ENCODE measurements at places on chromosomes 6 and 20.

DNA sequence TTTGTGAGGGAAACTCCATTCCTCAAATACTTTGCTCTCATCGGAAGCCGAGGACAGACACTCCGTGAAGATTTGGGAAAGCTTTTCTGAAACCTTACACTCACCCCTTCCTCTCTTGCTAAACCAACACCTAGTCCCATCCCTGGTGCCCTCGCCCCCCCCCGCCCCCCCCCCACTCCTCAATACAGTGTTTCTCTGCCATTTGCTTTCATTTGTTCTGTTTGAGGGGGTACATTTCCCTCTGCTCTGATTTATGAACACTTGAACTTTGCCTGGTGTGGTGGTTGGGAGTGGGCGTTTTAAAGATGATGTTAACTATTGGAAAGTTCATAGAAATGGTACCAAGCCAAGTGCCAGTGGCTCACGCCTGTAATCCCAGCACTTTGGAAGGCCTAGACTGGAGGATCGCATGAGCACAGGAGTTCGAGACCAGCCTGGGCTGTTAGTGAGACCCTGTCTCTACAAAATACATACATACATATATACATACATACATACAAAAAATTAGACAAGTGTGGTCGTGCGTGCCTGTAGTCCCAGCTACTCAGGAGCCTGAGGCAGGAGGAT lies 1.1 kb downstream of the RAB32 start:
- no peak for DNase-seq

- no peak for DNase-seq
Observed at GRCh38 chr6:145051661-145052060, 683.7 kb downstream of the EPM2A start.

DNA sequence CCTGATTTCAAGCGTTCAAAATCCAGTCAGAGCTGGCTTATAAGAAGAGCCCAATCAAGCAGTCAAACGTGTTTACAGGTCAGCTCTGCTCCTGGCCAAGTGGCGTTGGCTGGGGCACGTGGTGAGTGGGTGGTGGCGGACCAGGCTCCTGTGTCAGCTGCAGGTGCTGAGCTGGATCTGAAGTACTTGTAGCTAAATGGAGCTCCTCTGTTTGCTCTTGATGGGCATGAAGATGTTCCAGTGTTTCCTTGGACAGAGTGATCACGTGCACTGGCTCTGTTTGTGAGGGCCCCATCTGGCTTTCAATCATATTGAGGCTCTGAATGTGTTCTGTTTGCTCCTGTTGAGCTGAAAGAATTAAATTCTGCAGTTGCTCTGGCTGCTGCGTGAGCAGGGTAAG lies 10.2 kb upstream of the MICAL1 start:
- no peak for DNase-seq

DNA sequence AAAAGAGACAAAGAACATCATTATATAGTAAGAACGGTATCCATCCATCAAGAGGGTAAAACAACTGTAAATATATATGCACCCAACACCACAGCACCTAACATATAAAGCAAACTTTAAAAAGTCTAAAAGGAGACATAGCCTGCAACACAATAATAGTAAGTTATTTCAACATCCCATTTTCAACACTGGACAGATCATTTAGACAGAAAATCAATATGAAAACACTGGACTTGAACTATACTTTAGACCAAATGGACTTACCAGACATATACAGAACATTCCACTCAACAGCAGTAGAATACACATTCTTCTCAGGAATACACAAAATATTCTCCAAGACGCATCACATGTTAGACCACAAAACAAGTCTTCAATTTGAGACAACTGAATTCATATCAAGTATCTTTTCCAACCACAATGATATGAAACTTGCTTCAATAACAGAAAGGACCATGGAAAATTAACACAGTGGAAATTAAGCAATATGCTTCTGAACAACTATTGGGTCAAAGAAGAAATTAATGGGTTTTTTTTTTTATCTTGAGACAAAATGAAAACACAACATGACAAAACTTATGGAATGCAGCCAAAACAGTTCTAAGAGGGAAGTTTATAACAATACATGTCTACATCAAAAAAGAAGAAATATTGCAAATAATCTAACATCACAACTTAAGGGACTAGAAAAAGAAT lies 23.9 kb upstream of the ASF1A start:
- DNase-seq, result no peak

- no peak for DNase-seq
Observed at GRCh38 chr6:90385759-90386313, 89.2 kb upstream of the BACH2 start.

GRCh38 chr6:83226517-83226916 lies 33.4 kb downstream of the RWDD2A start:
- no peak for DNase-seq

DNA sequence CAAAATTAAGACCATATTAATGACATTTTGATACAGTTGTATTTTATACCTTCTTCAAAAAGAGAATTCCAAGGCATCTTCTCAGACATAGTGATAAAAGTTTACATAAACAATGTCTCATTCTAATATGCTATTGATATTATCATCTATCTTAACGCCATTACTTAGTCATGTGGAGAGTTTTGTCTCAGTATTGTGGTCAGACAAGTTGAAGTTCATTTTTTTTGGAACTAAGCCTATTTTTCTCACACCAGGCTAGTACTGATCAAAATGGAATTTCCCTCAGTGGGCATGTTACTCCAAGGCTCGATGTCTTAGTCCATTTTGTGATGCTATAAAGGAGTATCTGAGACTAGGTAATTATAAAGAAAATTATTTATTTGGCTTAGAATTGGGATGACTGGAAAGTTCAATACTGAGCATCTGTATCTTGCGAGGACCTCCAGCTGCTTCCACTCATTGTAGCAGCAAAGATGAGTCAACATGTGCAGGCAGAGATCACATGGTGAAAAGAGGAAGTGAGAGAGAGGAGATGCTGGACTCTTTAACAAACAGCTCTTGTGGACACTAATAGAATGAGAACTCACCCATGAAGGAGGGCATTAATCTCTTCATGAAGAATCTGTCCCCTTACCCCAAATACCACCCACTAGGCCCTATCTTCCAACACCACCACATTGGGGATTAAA lies 825.5 kb upstream of the MANEA start:
- no peak for DNase-seq

DNA sequence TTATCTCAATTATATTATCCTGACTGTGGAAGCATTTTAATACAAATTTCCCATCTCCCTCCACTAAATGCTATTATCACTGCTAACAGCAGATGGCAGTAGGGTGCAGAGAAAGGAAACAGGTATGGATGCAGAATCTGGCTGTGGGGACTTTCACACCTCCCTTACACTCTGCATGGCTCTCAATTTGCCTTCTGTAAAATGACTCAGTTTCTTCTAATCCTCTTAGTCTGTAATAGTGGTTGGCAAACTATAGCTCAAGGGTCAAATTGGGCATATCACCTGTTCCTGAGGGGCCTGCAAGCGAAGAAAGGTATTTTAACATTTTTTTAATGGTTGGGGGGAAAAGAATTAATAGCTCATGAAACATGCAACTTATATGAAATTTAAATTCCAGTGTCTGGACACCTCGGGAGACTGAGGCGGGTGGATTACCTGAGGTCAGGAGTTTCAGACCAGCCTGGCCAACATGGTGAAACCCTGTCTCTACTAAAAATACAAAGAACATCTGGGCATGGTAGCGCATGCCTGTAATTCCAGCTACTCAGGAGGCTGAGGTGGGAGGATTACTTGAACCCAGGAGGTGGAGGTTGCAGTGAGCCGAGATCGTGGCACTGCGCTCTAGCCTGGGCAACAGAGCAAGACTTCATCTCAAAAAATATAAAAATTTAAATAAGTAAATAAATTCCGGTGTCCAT lies 83.5 kb downstream of the ZMYND8 start:
- peak; percentile 68 for DNase-seq

DNA sequence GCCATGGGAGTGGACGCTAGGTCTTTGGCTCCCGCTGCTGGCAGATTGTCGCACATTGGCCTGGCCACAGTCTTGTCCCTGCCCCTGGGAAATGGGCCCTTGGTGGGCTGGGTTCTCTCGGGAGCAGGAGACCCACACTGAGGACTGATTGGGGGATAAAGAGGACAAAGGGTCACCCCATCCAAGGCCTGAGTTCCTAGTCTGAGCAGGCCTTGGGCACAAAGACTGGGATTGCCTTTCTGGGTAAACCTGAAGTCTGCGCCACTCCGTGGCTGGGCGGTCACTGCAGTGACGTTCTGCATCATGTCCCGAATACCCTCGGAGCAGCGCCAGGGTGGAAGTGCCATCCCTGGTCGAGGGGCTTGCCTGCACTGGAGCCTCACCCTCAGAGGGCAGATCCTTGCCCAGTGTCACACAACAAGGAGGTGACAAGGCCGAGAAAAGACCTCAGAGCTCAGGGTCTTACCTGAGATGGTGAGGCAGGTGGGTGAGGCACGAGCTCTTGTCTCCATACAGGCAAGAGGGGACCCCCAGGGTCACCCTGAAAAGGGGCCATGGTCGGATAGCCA lies 36.1 kb upstream of the ZBP1 start:
- DNase-seq, result no peak

- DNase-seq, result peak; percentile 22
Observed at GRCh38 chr20:25077610-25078169, 4.3 kb downstream of the VSX1 start.

DNA sequence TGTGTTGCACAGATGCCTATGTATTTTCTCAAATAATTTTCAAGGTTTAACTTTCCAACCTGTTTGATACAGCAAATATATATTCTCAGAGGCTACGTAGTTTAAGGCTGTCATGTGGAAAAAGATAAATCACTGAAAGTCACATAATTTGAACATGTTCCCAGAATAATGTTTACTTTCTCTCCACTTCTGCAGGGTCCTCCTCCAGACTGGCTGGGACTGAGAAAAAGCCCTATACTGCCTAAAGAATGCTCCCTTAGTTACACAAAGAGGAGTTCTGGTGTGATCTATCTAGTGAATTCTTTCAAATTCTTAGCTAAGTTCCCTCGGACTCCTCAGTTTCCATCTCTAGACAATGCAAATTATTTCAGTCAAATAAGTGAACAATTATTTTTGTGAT lies 411.0 kb downstream of the C6orf118 start:
- DNase-seq, result no peak

All from ACHN (cell line).